ENCODE measurements at places on chromosomes 1 and 21.

- DNase-seq = no peak
Observed at GRCh38 chr1:67264899-67265298, 42.8 kb upstream of the IL12RB2 start.

DNA sequence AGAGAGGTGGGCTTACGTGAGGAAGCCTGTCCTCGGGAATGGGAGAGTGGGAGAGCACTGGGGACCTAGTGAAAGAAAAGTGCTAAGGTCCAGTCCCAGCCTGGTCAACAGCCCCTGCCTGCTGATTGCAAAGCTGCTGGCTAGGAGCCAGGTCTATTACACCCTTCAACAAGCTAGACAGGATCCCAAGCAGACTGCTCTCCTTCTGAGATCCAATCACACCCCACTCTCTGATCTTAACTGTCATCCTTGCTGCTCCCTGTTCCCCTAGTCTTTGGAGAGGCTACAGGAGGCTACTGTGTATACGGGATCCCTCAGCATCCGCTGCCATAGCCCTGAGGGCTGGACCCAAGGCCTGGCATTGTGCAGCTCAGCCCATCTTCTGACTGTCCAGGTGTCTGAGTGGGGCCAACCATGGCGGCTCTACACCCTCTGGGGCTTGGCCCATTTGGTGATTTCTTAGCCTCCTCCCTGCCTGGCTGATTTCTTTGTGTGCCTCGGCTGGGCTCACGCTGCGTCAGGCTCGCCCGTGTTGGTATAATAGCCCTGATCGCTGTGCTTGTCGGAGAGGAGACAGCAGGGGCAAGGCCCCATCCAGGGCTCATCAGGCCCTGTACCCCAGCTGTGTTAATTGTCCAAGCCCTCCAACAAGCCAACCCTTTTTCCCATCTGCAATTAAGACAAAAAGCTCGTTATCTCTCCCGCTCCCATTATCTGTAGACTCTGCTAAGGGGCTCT, 43.9 kb downstream of the NAV1 start:
- no peak for DNase-seq

DNA sequence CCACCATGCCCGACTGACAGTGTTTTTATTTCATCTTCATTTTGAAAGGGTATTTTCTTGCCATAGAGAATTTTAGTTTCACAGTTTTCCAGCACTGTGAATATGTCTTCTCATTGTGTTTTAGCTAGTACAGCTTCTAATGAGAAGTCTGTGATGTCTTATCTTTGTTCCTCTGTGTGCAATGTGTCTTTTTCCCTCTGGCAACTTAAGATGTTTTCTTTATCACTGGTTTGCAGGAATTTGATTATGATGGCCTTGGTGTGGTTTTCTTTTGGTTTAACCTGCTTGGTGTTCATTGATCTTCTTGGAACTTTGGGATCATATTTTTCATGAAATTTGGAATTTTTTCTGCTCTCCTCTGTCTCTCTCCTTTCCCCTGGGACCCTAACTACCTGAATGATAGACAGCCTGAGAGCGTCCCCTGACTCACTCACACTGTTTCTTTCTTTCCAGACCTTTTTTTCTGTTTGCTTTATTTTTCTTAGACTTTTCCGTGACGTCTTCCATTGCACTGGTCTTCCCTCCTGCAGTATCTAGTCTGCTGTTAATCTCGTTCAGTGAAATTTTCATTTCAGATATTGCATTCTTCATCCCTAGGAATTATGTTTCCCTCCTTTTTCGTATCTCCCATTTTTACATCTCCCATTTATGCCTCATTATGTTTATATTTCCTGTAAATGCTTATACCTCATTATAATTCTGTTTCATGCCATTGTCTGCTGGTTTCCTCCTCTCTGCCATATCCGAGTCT, 48.5 kb downstream of the PDE9A start:
- no peak for DNase-seq

DNA sequence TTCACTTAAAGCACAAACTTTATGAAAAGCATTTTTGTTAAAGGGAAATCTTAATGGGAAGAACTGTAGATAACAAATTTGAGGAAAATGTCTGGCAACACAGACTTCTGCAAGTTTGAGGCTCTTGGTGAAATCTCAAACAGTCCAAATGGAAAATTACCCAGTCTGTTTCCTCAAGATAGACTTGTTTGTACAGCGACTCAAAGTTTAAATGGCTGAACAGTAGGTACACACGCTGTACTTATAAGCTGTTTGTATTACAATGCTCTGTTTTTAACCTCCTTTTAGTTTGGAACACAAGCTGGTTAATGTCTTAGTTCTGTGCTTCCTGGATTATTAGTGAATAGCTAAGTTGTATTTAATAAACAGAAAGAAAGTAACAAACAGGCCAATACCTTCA, 217.1 kb downstream of the NFIA start:
- DNase-seq = no peak

DNA sequence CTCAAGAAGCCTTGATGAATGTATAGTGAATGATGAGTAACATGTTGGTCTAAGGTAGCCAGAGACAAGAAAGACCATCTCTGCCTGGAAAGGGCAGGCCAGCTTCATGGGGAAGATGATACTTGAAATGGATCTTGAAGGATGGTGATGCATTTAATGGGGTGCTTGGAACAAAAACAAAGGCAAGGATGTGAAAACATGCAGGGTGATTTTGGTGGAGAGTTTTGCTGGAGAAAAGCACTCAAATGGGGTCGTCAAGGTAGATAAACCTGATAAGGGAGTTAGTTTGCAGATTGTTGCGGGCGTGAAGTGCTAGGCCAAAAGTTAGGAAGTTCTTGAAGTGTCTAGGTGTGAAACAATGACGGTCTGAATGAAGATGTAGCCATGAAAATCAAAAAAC, 205.4 kb downstream of the HLX start:
- DNase-seq = no peak

DNA sequence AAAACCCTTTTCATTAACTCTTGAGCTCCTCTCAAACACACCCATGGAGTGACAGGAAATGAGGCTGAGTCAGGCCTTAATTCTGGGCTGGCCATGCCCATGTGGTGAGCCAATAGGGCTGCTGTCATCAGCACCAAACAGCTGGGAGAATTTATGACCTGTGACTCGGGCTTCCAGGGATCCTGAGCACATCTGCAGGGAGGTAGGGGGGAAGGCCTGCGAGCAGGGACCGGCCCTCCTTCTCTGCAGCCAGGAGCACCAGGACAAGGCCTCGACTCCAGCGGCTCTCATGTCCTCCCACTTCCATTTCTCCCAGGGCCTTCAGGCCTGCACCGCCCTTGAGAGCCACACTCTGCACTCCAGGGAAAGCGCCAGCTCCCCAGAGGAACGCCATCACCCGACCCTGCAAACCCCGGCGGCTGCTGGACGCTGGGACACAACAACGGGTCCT, 14.6 kb downstream of the RIPK4 start:
- DNase-seq = no peak

DNA sequence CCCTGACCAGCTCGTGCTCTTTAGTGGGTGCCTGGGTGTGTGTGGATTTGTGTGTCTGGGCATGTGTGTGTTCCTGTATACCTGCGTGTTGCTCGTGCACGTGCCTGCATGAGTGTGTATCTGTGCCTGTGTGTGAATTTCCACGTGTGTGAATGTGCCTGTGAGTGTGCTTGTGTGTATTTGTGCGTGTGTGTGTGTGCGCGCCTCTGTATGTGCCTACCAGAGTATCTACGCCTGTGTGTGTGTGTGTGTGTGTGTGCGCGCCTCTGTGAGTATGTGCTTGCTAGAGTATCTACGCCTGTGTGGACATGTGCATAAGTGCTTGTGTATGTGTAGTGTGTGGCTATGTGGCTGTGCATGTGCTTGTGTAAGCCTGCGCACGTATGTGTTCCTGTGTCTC, 691 bp upstream of the SELENBP1 start:
- DNase-seq = no peak

GRCh38 chr1:110620686-110621085, 14.5 kb upstream of the KCNA2 start:
- no peak for DNase-seq

DNA sequence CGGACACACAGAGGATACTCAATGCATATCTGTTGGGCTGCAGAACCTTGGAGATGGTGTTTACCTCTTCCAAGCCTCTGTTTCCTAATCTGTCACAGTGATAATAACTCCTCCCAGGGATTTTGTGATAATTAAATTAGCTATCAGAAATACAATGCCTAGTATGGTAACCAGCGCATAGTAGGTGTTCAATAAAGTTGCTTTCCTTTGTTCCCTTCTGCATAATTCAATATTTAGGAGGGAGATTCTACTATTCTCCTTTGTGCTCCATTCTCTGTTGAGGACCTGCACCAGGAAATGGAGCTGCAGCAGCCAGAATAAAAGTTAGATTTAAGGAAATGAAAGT, 3.4 kb upstream of the CSF3R start:
- no peak for DNase-seq

DNA sequence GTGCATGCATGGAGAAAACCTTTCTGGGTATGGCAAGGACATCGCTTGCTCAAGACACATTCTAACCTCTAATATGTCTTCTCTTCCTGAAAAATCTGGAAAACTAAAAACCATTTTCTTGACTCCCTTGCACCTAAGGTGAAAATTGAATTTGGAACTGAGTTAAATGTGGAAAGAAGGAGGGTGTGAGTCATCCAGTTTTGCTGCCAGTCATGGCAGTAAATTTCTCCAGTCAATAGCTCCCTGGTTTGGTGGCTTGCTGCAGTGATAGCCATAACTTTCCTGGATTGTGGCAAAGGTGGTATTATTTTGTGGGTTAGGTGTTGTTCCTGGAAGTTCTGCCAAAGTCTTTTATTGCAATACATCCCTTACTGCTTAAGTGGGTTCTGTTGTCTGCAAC, 2.5 kb downstream of the ZCCHC17 start:
- DNase-seq = no peak

- no peak for DNase-seq
Observed at GRCh38 chr1:56854521-56855099, at the start of gene C8A. TSS of gene C8A (plus strand) at chr1:56854797. CDS start at chr1:56854902, 105 bp downstream.

- no peak for DNase-seq
Observed at GRCh38 chr1:8218351-8219092, 99.4 kb upstream of the SLC45A1 start.

DNA sequence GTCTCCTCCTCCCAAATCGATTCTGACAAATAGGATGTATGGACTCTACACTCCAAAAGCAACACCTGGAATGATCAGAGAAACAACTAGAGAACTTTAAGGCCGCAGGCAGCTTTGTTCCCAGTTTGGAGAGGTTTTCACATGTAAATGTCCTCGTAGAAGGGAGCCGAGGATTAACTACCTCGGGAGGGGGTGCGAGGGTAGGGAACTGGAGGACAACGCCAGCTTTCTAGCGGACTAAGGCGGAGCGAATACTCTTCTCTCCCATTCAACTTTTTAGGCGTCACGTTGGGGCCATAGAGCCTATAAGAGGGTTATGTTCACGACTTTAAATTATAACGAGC, 1.2 kb downstream of the SCAF4 start:
- DNase-seq = no peak

DNA sequence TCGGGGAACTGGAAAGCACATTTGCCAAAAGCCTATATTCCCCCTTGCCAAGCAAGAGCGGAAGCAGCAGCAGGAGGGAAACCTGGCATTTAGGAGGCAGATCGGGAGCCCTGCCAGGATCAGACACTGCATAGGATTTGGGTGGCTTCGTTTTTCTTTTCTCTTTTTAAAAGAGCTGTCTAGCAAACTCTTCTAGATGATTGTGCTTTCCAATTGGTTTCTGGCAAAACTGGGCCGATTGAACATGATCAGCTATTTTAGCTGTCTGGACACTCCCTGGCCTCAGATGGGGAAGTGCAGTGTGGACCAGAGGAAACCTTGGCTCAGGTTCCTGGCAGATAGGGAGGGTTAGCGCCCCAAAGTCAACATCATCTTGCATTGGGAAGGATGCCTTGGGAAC, 414.0 kb upstream of the KAZN start:
- DNase-seq = no peak

- no peak for DNase-seq
Observed at GRCh38 chr1:248828845-248829244, 3.1 kb upstream of the SH3BP5L start.

GRCh38 chr1:15799004-15799867, 8.2 kb downstream of the UQCRHL start:
- DNase-seq = no peak

- peak; percentile 60 for DNase-seq
Observed at GRCh38 chr1:155008015-155008941, 5.7 kb downstream of the ZBTB7B start.

DNA sequence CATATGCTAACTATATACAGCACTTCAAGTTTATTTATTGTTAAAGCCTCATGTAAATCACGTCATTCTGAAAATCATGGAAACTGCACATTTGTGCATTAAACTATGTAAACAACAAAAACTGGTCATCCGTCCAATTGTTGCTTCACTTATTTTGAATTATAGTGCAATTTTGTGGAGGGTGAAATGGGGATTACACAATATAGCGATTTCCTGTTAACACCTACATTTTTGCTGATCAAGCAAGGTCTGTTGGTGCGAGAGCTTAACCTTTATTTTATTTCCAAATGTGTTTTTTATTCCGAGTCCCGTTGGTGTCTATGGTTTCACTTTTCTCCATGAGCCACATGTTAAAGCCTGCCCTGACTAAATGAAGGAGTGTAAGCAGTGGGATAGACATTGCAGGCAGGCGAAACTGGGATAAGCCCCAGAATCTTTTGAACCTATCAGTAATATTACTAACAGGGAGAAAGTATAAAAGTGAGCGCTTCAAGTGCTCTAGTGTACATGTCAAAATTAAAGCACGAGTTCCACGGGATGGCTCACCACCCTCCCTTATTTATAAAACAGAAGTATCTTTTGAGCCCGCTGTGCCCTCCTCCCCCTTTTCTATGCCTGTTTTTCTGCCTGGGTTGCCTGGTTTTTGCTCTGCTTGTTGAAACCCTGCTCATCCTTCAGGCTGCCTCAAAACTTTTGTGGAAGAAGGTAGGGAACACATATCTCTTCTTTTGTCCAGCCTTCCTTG, 120.7 kb downstream of the NFIA start:
- DNase-seq = no peak

DNA sequence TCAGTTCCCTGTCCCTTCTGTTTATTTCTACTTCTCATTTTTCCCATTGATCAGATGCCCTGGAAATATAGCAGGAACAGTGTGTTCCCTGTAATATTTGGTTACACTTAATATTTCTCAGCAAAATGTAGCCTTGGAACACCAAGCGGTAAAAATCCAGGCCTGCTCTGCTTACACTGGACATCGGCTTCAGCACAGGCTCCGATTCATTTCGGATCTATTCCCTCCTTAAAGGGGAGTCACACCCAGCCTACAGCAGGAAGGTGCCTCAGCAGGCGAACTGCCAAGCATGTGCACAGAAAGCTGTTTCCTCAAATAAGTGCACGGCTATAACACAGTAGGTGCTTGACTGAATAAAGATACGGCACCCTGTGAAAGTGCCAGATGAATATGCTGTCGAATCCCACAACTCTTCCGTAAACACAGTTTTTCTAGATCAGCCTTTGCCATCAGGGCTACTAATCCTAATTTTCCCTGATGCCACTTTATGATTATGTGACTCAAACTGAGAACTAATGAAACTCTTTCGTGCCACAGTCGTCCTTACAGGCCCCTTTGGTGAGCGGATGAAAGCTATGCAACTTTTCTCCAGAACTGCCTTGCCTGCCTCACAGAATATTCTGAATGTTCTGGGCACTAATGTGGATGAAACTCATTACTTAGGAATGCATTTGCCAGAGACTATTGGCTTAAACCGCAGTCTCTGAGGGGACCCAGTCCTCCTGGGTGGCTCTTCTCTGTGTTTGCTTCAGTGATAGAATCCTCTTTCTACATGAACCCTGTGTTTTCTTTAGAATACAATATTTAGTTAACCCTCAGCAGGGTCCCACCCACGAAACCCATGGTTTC, 275.5 kb upstream of the RUNX1 start:
- DNase-seq = no peak

- DNase-seq = no peak
Observed at GRCh38 chr1:8680664-8681650, 136.5 kb downstream of the RERE start.

Data from stimulated activated CD4-positive, alpha-beta T cell treated with anti-CD3 and anti-CD28 coated beads, Interleukin-1b, Interleukin-23, amount 100 ng/mL, for 4 hours (primary cell).